ENCODE measurements at places on chromosomes 3 and 15.

GRCh38 chr3:58008141-58009025 lies at the start of gene FLNB:
FLNB (plus strand) TSS chr3:58008422; CDS start chr3:58008565, 143 bp downstream.
- peak; percentile 74 for DNase-seq

DNA sequence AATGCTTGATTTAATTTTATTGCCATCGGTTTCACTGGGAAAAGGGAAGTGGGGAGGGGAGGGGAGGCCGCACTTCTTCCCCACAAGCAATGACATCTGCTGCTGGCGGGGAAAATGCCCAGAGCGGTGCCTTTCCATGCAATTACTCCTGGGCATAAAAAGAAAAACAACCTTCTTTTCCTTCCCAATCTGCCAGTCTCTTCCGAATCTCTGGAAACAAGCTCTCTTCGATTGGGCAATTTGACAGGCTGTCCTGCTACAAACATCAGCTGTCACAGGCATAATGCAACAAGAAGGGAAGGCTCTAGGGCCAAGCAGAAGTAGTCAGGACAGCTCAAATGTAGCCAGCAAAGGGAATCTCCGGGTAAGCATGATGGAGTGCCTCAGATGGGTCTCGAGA lies 93.4 kb upstream of the STRIT1 start:
- DNase-seq: no peak

DNA sequence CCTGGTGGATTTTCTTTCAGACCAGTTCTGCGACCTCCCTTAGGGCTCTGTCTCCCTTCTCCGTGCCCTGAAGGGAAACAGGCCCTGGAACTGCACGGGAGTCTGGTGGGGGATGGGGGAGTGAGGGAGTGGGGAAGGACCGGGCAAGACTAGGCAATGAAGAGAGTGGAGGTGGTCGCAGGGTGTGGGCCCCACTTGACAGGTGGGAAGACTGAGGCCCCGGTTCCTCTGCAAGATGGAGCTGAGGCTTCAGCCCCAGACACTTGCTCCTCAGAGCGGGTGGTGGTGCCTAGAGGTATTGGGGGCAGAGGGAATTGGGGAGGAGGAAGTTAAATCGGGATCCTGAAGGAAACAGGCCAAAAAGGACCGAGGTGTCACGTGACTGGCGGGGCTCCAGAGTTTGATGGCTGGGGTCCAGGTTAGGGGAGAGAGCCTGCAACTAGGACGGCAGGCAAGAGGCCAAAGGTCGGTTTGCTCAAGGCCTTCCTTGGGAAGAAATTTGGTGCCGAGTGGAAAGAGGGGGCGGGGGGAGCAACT lies 597 bp upstream of the CAMK1 start:
- no peak for DNase-seq

- no peak for DNase-seq
Measured at GRCh38 chr3:43062040-43062563, 43.8 kb downstream of the POMGNT2 start.

DNA sequence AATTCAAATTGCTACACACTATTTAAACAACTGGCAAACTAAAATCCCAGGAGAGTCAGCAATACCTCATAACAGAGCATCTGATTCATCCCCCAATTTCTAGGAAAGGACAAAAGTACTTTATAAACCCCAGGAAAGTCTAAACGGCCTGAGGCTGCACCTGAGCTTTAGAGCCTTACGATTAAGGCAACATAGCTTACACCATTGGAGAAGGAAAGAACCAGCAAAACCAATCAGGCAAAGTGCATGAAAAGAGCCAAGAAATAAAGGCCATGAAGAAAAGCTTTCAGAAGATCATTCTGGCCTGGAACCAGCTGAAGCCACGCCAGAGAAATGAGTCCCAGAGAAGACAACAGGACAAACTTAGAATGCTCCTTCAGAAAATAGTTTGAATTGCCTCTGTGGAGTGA lies 48.1 kb downstream of the PTPN9 start:
- no peak for DNase-seq

- no peak for DNase-seq
Measured at GRCh38 chr3:46715507-46716175, 2.0 kb downstream of the PRSS50 start.

DNA sequence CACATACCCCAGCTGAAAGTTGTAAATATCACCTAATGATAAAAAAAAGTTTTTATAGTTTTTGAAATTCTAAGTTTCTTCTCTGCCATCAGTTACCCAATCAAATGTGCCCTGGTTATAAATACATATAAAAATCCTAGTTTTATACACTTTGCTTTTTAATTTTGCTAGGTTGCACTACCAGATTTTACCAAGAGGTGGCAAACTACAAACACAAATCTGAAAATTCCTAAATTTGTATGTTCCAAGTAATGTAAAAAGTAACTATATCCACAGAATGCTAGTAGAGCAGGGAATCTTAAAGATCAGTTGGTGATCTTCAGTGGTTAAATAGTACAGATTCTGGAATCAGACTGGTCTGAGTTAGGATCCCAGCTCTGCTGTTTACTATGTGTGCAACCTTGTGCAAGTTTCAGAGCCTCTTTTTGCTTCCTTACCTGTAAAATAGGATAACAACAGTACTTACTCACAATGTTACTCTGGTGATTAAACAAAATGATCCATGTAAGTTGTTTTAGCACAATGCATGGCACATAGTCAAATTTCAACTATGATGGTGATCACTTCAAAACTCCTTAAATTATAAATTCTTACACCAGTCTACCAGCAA lies 11.0 kb downstream of the TRPM7 start:
- no peak for DNase-seq
